ENCODE measurements at places on chromosomes 1 and 21.

- no peak for DNase-seq
Observed at GRCh38 chr1:186244825-186245224, 130.2 kb downstream of the TPR start.

DNA sequence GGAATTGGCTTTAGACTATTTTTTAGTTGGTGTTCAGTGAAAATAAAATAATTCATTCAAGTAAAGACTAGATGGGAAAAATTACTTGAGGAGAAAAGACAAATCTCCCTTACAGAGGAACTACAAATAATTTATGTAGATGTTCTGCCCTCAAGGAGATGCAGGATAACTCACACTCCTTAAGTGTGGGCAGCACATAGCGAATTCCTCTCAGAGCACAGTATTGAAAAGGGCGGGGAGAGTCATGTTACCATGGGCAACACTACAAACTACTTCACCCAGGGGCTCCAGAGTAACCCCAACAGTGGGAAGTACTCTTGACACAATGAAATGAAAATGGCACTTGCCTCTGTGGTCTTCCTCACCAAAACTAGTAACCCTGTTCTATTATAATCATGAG is 20.6 kb upstream of the LAMC2 start:
- DNase-seq = no peak

- DNase-seq = no peak
Observed at GRCh38 chr1:243341074-243341473, 85.2 kb downstream of the SDCCAG8 start.

DNA sequence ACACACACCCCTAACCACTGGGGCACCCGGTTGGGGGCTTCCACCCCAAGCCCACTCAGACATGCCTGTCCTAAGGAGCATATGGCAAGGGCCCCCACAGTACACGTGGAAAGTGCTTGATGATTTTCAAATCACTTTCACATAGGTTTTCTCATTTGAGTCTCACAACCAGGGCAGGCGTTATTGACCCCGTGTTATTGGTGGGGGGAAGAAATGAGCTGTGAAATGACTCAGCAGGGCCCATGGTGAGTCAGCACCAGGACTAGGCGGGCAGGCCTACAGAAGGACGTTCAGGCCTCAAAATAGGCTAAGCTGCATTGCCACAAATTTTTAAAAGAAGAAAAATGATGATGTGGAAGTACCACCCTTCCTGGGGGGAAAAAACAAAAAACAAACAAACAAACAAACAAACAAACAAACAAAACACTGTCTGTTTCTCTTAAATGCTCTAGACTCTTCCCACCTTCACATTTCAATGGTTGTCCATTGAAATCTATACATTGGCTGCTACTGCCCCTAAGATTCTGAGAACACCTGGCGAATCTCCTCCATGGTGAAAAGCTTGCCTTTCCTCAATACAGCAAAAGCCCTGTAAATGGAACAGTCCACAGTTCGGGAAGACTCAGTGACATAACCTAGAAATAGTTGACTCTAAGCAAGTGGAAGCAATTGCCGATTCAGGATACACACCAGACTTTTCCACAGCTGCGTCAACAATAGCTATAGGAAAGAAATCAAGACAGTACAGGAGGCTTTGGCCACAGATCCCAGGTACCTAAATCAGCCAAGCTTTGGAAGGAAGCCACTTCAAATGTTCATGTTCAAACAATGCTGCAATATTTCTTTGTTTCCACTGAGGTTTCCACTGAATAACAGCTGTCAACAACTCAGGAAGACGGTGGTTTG is 234.7 kb downstream of the TOMM20 start:
- DNase-seq = no peak

DNA sequence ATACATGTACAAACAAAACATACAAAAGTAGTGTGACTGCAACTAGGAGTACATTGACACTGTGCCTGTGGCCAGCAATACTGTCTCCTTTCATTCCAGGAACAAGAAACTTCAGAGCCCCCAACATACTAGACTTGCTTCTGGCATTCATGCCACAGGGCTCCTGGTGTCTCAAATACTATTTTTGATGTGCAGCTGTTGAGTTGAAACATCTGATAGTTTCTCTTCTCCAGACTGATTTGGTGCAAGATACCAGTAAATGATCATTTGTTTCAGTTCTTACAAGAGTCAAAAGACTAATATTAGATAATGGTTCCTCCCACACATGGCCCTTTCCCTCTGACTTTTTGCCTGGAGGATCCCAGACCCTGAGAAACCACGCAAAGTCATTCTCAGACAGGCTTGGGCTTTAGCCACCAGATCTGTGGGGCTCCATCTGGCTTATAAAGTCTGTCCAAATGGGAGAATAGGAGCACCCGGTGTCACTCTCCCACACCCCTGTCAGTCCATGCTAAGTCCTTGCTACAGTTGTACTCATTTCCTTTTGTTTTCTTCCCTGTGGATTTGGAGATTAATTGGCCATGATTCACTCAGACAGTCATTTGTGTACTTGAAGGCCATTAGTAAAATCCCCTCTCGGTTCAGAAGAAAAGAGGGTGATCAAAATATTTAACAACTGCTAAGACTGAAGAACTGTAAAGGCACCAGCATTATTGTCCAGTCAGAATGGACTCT is 163.5 kb upstream of the RUNX1 start:
- DNase-seq = no peak

DNA sequence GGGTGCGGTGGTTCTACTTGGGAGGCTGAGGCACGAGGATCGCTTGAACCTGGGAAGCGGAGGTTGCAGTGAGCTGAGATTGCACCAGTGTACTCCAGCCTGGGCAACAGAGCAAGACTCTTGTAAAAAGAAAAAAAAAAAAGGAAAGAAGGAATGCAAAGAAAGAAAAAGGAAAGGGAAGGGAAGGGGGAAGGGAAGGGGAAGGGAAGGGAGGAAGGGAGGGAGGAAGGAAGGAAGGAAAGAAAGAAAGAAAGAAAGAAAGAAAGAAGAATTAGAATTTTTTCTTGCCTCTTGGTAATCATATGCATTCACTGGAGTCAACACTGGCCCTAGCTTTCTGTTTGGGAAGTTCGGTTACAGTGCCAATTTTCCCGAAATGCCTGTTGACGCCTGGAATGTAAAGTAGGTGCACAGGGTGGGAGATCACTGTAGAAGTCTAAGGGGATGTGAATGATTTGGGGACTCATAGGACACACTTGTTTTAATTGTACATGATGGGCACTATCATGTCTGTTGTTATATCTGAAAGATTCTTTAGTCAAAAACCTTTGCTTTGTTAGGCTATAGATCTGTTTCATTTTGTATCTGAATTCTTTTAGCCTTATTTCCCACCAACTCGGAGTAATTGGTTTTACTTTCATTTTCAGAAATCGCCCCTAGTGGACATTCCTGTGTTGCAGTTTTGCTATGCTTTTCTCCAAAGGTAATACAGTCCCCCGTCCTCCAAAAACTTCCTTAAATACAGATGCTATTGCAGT is 59.8 kb upstream of the MORC3 start:
- DNase-seq = no peak

Data from stimulated activated CD4-positive, alpha-beta T cell treated with anti-CD3 and anti-CD28 coated beads, Interleukin-15, amount 100 ng/mL, for 1 hour (primary cell).